ENCODE measurements at places on chromosomes 13 and 19.

GRCh38 chr19:16525751-16526481 is 16.3 kb downstream of the CHERP start:
- DNase-seq, result no peak

- no peak for DNase-seq
Measured at GRCh38 chr19:10895363-10895762, 24.0 kb downstream of the CARM1 start.

DNA sequence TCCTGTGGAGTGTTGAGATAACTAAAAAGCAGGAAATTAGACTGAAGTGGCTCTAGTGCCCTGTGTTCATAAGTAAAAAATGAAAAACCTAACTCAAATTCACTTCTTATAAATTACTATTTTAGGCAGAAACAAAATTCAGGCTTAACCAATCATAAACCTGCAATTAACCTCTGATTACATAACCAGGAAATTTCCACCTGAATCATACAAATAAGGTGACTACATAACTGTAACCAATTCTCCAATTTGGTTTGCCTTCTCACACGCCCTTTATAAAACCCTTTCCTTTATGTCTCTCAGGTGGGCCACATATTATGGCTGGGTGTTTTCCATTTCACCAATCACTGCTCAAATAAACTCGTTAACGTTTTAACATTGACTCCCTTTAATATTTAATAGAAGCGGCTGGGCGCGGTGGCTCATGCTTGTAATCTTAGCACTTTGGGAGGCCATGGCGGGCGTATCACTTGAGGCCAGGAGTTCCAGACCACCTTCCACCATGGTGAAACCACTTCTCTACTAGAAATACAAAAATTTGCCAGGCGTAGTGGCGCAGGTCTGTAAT is 22.9 kb upstream of the ZNF724 start:
- DNase-seq, result no peak

DNA sequence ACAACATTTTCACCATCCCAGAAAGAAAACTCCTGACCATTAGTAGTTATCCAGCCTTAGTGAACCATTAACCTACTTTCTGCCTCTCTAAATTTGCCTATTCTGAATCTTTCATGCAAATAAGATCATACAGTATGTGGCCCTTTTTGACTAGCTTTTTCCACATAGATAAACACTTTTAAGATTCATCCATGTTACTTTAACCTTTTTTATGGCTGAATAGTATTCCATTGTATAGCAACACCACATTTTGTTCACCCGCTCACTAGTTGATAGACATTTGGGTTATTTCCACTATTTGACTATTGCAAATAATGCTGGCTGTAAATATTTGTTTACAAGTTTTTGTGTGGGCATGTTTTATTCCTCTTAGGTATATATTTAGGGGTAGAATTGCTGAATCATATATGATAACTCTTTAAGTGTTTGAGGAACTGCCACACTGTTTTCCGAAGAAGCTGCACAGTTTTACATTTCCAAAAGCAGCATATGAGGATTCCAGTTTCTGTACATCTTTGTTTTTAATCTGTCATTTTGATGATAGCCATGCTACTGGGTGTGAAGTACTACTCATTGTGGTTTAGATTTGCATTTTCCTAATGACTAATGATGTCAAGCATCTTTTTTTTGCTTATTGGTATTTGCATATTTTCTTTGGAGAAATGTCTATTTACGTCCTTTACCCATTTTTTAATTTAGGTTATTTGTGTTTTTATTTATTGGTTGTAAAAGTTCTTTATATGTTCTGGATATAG is 17.1 kb downstream of the COG6 start:
- DNase-seq, result no peak

GRCh38 chr19:18599485-18599884 is 7.1 kb downstream of the CRLF1 start:
- no peak for DNase-seq

DNA sequence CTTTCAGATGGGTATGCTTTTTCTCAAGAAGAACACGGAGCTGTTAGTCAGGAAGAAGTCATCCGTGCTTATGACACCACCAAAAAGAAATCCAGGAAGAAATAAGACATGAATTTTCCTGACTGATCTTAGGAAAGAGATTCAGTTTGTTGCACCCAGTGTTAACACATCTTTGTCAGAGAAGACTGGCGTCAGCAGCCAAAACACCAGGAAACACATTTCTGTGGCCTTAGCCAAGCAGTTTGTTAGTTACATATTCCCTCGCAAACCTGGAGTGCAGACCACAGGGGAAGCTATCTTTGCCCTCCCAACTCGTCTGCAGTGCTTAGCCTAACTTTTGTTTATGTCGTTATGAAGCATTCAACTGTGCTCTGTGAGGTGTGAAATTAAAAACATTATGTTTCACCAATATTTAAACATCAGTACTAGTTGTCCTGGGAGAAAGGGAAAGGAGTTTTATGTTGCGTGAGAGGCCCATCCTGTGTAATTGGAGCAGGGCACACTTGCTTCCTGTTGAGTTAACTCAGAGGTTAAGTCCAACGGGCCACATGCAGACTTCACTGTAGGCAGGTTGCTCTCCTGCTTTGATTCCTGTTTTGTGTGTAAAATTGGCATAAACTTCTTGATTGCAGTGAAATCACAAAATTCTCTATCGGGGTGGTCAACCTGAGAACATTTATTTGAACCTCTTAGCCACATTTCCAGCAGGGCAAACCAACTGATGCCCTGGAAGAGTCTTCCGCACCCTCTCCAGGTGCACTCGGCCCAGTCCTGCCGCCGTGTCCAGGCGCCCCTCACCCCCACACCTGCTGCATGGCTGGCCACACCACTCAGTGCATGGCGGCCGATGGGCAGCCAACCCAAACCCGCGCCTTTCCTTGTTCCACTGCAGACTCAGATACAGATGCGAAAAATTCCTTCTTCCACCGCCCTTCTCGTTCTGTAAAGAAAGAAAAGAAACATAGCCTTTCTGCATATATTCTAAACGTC is 31.6 kb downstream of the SHISA2 start:
- no peak for DNase-seq
